Lung (tissue), 17 donors: ENCODE measurements at places on chromosomes 7 and 10.

DNA sequence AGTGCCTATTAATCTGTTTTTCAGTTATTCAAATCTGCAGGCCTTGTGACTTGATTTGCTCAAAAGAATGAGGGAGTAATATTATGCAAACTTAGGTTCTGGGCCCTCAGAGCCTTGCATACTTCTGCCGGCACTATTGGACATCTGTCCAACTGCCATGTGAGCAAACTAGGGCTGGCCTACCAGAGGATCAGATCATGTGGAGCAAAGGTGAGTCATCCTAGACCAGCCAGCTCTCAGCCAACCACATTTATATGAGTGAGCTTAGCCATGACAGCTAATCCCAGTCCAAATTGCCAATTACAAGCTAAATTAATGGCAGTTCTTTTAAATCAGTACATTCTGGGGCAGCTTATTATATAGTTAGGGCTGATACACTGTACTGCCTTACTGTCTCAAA is 69.6 kb downstream of the SDHAF3 start:
- no peaks in the 10 kb centered on the region for H3K36me3 ChIP-seq
- no peaks in the 10 kb centered on the region for H3K27me3 ChIP-seq
- no peak for DNase-seq
- no peaks in the 10 kb centered on the region for H3K4me1 ChIP-seq
- no peak overlapping the region for H3K27ac ChIP-seq

GRCh38 chr7:329691-330281 is 39.8 kb downstream of the FOXL3 start:
- peaks cover 16% of the 10 kb centered on the region for H3K4me1 ChIP-seq
- no peak overlapping the region for H3K27ac ChIP-seq
- DNase-seq = no peak
- no peaks in the 10 kb centered on the region for H3K36me3 ChIP-seq

GRCh38 chr7:151104411-151105235 is 18.3 kb downstream of the AGAP3 start:
- H3K36me3 ChIP-seq = peaks cover 2% of the 10 kb centered on the region
- no peak for DNase-seq
- no peaks in the 10 kb centered on the region for H3K4me1 ChIP-seq
- H3K4me3 ChIP-seq = no peak overlapping the region

- no peaks in the 10 kb centered on the region for H3K36me3 ChIP-seq
- DNase-seq = no peak
- no peaks in the 10 kb centered on the region for H3K4me1 ChIP-seq
- H3K4me3 ChIP-seq = no peak overlapping the region
- H3K27ac ChIP-seq = no peak overlapping the region
Measured at GRCh38 chr10:33087922-33088321, 129.9 kb upstream of the ITGB1 start.

- no peaks in the 10 kb centered on the region for H3K27me3 ChIP-seq
- DNase-seq = no peak
- no peak overlapping the region for H3K4me3 ChIP-seq
- no peaks in the 10 kb centered on the region for H3K4me1 ChIP-seq
- H3K27ac ChIP-seq = no peak overlapping the region
- no peaks in the 10 kb centered on the region for H3K36me3 ChIP-seq
Measured at GRCh38 chr10:3263082-3263481, 90.5 kb upstream of the PITRM1 start.

DNA sequence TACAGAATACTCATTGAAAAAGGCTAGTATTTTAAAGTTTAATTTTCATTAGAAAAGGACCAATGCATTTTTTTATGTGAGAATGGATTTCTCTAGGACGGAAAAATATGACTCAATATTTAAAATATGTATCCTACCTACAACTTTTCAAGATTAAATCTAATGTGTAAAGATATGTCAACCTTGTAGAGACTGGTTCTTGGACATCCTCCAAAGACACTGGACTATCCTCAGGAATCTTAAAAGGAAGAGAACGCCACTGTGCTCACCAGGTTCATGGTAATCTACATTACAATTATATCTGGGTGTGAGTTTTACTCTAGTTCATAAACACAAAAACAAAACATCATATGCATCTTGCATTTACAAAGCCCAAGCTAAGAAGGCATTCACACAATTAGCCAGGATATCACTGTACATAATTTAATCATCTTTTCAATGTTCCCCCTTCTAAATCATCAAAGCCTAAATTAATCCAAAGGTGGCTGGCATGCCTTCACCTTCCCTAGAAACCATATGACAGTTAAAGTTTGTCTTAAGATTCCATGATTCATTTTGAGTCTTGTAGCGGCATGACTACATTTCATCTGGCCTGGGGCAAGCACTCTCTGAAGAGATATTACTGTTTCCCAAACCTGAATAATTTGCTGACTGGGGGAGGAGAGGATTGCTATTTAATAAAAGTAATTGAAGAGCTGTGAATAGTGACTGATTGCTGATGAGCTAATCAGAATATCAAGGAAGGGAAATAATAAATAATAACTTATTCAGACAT is 12.0 kb downstream of the SGCE start:
- no peaks in the 10 kb centered on the region for H3K27me3 ChIP-seq
- no peak overlapping the region for H3K4me3 ChIP-seq
- no peak overlapping the region for H3K27ac ChIP-seq
- H3K4me1 ChIP-seq = no peaks in the 10 kb centered on the region
- DNase-seq = no peak

DNA sequence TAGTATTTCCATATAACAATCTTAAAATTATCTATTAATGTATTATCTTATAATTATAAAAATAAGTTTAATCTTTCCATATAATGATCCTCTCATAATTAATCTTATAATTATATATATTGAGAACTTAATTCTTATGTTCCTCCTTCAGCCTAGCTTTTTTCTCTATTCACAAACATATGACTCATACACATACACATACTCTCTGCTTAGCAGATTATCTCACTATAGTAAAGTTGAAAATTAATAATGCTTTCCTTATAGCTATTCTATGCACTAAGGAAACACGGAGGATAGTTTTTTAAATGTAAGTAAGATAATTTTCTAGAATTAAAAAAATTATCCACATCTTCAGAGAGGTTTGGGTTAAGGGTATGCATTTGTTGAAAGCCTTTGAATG is 47.7 kb upstream of the ITGB8 start:
- H3K4me3 ChIP-seq = no peak overlapping the region
- H3K27ac ChIP-seq = no peak overlapping the region
- H3K27me3 ChIP-seq = no peaks in the 10 kb centered on the region
- H3K4me1 ChIP-seq = peaks cover 8% of the 10 kb centered on the region
- DNase-seq = no peak

DNA sequence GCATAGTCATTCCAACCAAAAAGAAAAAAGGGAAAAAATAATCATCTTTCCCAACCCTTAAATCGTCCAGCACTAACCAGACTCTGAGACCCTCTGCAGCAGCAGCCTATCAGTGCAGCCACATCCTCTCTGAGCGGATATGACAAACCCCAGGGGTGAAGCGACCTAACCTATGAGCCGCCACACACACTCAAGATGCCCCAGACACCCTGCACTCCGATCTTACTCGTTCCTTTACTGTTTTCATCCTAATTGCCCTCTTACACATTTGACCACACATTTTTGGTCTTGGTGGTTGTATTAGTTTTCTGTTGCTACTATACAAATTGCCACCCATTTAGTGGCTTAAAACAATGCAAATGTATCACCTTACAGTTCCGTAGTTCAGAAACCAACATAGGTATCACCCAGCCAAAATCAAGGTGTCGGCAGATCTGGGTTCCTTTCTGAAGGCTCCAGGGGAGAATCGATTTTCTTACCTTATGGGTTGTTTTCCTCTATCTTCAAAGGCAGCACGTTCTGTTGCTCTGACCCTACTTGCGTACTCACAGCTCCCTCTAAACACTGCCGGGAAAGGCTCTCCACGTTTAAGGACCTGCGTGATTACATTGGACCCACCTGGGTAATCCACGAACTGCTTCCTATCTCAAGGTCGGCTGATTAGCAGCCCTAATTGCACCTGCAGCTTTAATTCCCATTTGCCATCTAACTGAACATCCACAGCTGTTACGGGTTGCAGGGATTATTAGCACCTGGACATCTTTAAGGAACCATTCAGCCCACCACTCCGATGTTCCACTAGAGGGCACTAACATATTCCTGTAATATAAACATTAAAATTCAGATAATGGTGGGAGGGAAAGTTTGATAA is 37.3 kb upstream of the PRSS1 start:
- H3K36me3 ChIP-seq = no peaks in the 10 kb centered on the region
- no peaks in the 10 kb centered on the region for H3K27me3 ChIP-seq
- H3K4me1 ChIP-seq = no peaks in the 10 kb centered on the region
- no peak overlapping the region for H3K27ac ChIP-seq
- no peak overlapping the region for H3K4me3 ChIP-seq

GRCh38 chr7:105643384-105643783 is 62.1 kb upstream of the EFCAB10 start:
- H3K27ac ChIP-seq = no peak overlapping the region
- peak; percentile 67 for DNase-seq
- H3K27me3 ChIP-seq = no peaks in the 10 kb centered on the region
- no peaks in the 10 kb centered on the region for H3K36me3 ChIP-seq
- peaks cover 67% of the 10 kb centered on the region for H3K4me1 ChIP-seq
- H3K4me3 ChIP-seq = no peak overlapping the region

- H3K36me3 ChIP-seq = no peaks in the 10 kb centered on the region
- no peaks in the 10 kb centered on the region for H3K4me1 ChIP-seq
- H3K4me3 ChIP-seq = no peak overlapping the region
- DNase-seq = no peak
- H3K27ac ChIP-seq = no peak overlapping the region
Measured at GRCh38 chr10:49751636-49752510, 10.2 kb downstream of the OGDHL start.

GRCh38 chr7:41691286-41692190 is 11.4 kb downstream of the INHBA start:
- H3K27me3 ChIP-seq = no peaks in the 10 kb centered on the region
- H3K4me3 ChIP-seq = no peak overlapping the region
- no peak for DNase-seq
- H3K36me3 ChIP-seq = no peaks in the 10 kb centered on the region

- H3K4me1 ChIP-seq = no peaks in the 10 kb centered on the region
- H3K27me3 ChIP-seq = no peaks in the 10 kb centered on the region
- no peak overlapping the region for H3K4me3 ChIP-seq
Measured at GRCh38 chr7:1864161-1864940, 194.3 kb downstream of the ELFN1 start.

GRCh38 chr10:73969224-73969841 is 28.6 kb upstream of the VCL start:
- H3K27ac ChIP-seq = no peak overlapping the region
- no peak overlapping the region for H3K4me3 ChIP-seq
- no peak for DNase-seq
- no peaks in the 10 kb centered on the region for H3K36me3 ChIP-seq

DNA sequence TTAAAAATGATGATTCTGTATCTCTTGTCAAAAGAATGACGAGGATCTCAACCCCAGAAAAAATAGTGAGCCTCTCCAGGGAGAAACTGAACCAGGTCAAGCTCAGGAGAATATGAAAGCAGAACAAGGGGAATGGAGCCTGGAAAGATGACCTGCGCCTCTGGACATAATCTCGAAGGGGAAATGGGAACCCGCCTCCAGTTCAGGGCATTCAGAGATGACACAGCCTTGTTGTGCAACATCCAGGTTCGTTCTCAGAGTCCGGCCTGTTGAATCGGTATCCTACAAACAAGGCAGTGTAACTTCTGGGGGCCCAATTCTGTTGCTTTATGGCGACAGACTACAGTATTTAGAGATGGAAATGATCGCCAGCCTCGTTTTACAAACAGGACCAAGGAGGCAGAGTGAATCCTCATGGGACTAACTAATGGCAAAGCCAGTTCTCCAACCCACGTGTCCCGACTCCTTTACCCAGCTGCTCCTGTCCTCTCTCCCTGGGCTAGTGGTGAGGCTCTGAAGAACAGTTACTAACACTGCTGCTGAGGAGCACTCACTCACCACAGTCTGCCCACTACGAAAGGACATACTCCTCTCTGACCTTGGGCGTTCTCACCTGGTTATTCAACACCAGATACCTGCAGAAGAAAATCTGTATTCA is 67.6 kb downstream of the JAZF1 start:
- peaks cover 5% of the 10 kb centered on the region for H3K4me1 ChIP-seq
- no peak for DNase-seq
- no peak overlapping the region for H3K4me3 ChIP-seq
- H3K27me3 ChIP-seq = no peaks in the 10 kb centered on the region

DNA sequence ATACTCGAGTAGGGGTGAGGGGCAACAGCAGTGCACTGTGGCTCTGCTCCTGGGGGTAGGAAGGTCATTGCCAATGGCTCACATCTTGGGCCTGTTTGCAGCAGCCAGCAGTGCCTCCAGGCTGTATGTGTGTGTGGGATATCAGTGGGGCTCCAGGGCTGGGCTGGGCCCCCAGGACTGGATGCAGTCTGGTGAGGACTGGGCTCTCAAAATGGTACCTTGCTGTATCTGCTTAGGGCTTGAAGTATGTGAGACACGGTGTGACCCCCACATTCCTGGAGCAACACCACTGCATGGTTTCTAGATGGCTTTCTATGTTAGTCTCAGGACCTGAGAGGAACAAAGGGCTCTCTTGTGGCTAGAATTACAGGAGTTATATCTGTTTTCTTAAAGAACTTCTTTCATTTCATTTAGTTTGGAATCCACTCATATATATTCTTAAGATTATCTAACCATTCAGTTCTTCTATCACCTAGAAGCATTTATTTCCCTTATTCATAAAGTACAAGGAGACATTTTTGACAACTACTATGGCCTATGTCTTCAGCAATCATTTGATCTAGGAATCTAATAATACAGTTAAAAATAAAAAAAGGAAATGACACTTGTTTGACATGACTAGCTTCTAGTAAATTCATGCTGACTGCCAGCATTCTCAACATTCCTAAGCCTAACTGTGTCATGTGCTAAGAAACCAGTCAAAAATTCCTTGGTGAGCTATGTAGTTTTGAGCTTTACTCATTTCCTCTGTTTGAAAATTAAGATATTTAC is 443.2 kb upstream of the SEMA3A start:
- H3K4me3 ChIP-seq = no peak overlapping the region
- H3K27ac ChIP-seq = no peak overlapping the region
- no peaks in the 10 kb centered on the region for H3K36me3 ChIP-seq
- peaks cover 9% of the 10 kb centered on the region for H3K4me1 ChIP-seq
- peak; percentile 77 for DNase-seq
